Caudate nucleus (tissue), 63 donors: ENCODE measurements at places on chromosomes 1 and 21.
A peak's percentile ranks its signal among the peaks of the same experiment; 100 is the strongest.

DNA sequence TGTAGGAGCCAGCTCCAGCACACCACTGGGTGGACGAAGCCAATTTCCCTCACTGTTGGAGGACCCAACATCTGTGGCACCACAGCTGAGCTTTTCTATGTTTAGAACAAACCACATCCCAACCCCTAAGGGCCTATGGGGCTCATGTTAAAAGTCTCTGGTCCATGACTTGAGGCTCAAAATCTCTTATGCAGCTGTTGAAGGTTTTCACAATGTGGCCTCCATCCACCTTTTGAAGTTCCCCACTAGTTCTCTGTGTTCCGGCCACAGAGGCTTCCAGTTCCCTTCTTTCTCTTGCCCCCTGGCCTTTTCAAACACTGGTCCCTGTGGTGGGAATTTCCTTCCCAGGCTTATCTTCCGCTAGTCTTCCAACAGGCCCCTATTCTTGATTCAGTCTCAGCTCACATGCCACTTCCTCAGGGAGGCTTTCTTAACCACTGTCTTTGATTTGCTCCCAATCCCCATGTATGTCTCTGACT, 3.9 kb upstream of the IFNLR1 start:
- no peak for DNase-seq

- DNase-seq: peak; percentile 15
Observed at GRCh38 chr21:46431884-46432488, 26.7 kb upstream of the DIP2A start.

DNA sequence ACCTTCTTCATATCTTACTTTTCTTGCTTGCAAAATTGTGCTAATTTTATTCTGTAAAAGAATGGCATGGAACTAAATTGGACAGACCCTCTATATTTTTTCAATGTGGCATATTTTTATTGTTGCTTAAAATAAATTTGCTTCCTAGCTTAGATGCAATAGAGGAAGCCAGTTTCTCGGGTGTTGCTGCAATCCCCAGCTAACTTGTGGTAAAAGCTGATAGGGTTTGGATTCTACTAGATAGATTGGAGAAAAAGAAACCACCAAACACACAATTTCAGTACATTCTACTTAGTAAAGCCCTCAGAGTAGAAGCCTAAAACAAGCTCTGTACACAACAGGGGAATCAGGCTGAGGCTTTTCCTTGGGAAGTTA, 49.5 kb upstream of the GCLM start:
- no peak for DNase-seq

GRCh38 chr1:230632273-230632873, 9.9 kb upstream of the COG2 start:
- DNase-seq: no peak

GRCh38 chr1:151060657-151061421, 642 bp downstream of the MLLT11 start:
- DNase-seq: peak; percentile 8
